ENCODE measurements at places on chromosomes 6 and 20.

- peak; percentile 36 for DNase-seq
Observed at GRCh38 chr6:76708641-76709331, 636.3 kb upstream of the IMPG1 start.

DNA sequence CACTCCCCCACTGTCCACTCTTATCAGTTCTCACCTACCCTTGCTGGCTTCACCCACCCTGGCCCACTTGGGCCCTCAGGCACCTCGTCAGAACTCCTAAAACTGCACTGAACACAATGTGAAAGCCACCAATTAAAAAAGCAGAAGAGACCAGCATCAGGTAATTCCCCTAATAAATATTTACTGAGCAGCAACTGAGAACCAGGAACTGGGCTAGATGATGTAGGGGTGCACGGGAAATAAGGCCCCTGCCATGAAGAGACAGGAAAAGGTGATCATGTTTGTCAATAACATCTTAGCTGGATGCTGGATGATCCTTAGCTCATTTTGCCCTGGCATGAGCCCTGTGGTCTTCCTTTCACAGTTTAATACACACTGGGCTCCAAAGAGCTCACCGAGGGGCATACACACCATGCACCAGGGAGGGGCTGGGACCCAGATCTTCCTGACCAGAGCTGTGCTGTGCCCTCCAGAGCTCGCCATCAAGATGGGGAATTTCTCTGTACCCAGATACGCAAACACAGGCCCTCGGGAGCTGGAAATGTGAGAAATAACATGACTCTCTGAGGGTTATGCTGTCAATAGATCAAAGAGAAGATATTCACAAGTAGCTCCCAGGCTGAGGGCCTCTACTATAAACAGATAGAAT, 113.6 kb upstream of the SLC22A16 start:
- DNase-seq: no peak

DNA sequence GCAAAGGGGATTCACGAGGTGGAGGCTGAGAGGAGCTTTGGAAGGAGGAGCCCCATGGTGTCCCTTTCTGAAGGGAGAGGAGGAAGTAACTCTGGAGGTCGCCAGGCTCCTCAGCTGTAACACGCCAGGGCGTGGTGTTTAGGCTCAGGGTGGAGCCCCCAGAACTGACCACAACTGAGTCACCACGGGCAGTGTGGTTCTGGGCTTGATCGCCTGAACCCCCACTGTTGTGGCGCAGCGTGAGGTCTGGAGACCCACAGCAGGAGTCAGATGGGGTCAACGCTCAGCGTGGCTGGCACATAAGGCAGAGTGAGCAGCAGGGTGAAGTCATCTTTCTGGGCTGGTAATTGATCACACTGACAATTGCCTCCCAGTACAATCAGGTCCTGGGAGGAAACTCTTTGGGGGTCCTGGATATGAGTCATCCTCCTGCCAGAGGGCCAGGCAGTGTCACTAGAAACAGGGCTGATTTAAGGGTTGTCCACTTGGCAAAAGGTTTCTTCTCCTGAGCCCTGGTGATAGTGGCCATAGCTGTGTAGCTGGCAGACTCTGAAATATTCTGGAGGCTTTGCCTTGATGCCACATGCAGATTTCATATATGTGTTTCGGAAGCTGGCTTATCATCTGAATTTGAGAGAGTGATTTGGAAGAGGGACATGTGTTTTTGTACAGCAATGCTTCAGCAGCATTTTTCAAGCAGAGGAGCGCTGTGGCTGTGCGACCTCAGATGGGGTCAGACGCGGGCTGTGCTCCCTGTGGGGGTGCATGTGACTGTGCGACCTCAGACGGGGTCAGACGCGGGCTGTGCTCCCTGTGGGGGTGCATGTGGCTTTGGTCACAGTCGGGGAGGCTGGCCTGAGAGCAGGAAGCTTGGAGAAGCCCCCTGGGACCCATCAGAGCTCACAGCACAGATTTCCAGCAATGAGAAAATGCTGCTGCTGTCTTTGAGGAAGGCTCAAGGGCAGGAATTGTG, 50.0 kb downstream of the SYNJ2 start:
- DNase-seq: peak; percentile 49

DNA sequence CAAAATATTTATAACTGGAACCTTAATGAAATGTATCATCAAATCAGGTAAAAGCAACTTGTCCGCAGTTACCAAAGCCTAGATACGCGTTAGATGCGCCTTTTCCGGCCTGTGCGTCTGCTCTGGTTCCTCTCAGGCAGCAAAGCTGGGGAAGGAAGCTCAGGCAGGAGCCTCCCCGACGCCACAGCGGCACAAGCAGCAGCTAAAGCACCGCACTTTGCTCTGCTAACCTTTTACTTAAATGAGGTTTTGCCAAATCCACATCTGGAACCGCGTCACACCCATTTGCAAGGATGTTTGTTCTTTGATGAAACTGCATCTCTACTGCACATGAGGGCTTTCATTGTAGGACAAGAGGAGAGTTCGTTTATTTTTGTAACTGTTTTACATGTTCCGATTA, 36.8 kb downstream of the THBS2 start:
- DNase-seq: no peak

- peak; percentile 25 for DNase-seq
Observed at GRCh38 chr6:170087941-170088581, 202.8 kb downstream of the DLL1 start.

DNA sequence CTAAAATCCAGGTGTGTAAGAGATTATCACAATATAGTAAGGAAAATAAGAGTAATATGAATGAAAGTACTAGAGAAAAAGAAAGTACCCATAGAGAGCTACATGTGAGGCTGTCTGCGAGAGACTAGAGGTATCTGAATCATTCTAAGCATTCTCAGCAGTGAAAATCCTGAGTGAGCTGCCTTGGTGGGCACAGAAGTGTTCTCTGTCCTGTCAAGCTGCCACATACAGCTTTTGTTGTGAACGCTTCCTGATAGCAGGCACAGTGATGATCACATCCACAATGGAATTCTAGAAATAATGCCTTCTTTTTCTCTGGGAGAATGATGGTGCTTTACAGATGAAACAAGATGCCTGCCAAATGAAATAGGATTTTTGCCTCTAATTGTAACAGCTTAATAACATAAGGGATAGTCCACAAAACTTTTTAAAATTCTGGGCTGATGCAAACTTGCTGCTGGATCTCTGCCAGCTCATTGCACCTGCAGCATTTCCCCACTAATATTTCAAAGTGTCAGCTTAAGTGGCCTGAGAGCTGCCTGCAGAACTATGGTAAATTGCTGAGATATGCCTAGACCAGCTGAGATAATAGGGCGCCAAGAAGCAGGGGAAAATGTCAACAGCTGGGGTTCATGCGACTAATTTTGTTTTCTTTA, 620.5 kb downstream of the DOK5 start:
- no peak for DNase-seq
